A172 (cell line): ENCODE measurements at places on chromosomes 5 and 9.

DNA sequence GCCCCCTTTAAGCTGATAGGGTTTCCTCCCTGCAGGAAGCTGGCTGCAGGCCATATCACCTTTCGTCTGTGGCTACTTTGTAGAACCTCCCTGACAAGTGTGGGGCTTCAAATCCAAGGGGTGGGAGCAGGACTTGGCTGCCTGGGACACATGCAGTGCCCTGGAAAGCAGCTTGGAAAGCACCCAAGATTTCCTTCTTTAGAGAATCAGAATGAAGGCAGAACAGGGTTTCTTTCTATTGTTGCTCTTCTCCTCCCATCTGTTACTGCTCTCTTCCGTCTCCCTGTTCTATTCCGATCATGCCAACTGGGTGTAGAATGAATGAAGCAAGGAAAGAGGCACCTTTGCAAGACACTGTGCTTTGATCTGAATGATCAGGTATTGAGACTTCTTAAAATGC is 282.2 kb downstream of the MED10 start:
- no peak for DNase-seq

- DNase-seq: peak; percentile 22
These were observed 282.9 kb upstream of the MVB12B start for GRCh38 chr9:126043681-126044080.

DNA sequence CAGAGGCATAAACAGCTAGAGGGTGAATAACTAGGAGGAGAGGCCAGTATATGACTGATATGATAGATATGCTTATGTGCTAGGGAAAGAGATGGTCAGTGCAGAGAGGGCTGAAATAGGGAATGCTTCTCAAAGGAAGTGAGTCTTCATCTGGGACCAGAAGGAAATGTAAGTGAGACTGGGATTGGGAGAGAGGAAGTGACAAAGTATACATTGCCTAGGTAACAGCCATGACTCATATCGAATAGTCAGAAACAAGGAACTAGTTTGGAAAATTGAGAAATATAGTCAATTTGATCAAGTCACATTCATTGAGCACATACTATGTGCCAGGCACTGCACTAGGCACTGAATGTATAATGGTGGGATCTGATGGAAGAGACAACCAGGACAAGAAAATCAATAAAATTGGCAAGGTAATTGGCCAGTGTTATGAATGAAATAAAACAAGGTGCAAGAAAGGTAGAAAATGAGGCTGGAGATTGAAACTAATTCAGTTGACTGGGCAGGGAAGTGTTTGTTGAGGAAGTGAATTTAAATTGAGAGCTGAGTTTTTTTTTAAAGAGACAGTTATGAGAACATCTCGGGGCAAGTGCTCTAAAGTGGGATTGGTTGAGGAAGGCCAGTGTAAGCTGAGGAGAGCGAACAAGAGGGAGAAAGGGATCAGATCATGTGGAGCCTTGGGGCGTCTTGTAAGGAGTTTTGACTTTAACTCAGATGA is 4.3 kb downstream of the ERAP2 start:
- DNase-seq: peak; percentile 88

DNA sequence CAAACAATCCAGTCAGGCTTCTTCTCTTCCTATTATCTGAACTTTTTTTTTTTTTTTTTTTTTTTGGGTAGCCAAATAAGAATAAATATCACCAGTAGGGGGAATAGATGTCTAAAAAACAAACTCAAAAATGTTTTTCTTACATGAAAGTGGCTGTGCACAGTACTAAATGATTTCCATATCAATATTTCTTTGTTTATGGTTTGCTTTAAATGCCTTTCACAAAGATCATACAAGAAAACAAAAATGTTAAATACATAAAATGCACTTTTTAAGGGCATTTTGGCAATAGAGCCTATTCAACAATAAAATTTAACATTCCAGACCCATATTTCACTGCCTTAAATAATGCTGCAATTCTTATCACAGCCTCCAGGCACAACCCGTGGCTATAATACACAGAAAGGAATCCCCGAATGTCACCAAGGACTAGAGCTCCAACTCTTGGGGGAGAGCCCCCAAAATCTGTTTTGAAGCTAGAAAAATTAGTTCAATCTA is 91.1 kb upstream of the TBCA start:
- DNase-seq: no peak

DNA sequence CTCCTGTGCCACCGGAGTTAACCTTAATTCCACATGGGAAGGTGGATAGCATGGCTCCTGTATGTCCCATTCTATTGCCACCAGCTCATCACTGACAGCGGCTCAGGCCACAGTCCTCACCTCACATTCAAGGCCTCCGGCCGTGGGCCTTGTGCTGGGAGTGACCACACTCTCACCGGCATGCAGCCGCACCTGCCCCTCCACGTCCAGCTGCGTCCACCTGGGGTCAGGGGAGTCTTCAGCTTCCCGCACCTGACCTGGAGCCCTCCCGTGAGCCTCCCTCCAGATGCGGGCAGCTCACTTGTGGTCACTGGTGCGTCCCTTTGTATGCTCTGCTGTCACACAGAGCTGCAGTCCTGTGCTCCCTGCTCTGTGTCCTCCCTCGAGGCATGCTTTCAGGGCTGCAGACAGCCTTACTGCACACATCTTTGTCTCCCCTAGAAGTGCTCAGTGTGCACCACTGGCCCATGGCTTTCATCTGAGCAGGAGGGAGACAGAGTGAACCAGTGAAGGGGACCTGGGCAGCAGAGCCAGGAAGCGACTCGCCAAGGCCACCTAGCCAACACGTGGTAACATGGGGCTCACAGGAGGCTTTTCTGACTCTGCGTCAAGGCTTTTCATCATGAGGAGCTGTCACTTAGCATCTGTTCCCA is 210.1 kb downstream of the ERCC6L2 start:
- DNase-seq: no peak

DNA sequence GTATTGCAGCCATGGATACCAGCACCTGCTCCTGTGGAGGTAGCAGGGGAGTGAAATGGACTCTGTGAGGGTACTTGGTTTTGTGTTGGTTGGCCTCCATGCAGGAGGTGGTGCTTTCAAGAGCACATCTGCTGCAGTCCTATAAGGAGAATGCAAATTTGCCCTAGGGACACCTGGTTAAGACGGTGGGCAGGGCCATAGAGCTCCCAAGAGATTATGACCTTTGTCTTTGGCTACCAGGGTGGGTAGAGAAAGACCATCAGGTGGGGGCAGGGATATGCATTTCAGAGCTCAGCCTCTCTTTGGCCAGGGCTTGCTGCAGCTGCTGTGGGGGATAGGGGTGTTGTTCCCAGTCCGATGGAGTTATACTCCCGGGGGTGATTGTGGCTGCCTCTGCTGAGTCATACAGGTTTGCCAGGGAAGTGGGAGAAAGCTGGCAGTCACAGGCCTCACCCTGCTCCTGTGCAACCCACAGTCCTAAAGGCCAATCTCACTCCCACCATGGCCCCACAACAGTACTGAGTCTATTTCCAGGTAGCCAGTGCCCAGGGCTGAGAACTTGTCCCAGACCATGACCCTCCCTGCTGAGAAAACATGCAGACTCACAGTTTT is 14.0 kb upstream of the PDLIM4 start:
- DNase-seq: no peak

DNA sequence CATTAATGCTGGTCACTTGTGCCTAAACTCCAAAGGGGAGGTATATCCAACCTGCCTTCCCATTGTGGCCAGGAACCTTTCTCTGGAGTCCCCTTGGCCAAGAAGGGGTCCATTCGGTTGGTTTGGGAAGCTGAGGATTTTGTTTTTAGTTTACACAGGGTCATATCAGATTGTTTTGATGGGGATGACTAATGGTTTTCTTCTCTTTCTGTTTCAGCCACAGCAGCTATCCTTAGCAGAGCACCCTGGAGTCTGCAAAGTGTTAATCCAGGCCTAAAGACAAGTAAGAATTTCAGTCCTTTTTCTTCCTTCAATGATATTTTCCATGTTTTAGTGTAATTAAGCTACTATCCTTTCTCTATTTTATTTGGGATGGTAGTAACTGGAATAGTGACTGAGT is 127.8 kb upstream of the CCDC152 start:
- no peak for DNase-seq

- DNase-seq: no peak
These were observed 470.7 kb upstream of the BRINP1 start for GRCh38 chr9:119839888-119840287.

- DNase-seq: peak; percentile 28
These were observed 28.0 kb downstream of the TEX10 start for GRCh38 chr9:100324594-100325200.

GRCh38 chr5:151926188-151926587 is 1.5 kb upstream of the GLRA1 start:
- no peak for DNase-seq

DNA sequence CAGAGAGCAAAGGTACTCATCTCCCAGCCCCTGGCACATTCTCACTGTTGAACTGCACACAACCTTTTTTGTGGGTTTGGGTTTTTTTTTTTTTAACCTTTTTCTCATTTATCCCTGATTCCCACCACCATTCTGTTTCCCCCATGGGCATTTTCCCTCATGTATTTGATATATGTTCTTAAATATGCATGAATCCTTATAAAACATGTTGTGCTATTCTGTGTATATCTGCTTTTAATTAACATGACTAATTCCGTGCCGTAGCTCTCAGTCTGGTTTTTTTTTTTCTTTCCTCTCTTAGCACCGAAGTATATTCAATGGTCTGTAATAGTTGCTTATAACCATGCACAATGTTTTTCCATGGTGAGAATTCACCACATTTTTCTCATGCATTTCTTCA is 204.5 kb downstream of the RGS3 start:
- DNase-seq: no peak

- DNase-seq: no peak
These were observed 21.1 kb upstream of the SLC25A51 start for GRCh38 chr9:37925006-37925405.

GRCh38 chr5:34535944-34536623 is 120.0 kb upstream of the RAI14 start:
- DNase-seq: no peak

DNA sequence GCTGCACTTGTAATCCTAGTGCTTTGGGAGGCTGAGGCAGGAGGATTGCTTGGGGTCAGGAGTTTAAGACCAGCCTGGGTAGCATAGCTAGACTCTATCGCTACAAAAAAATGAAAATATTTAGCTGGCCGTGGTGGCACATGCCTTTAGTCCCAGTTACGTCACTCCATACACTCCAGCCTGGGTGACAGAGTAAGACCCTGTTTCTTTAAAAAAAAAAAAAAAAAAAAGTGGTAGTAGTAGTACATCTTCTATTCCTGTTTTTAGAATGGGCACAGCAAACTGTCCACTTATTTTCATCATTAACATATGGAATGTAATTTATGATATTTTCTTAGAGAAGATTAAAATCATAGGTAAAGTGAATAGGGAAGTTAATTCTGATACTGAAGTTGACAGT is 48.2 kb downstream of the TRIO start:
- no peak for DNase-seq

GRCh38 chr9:34994260-34994899 is 4.8 kb downstream of the DNAJB5 start:
- peak; percentile 70 for DNase-seq

GRCh38 chr9:113650207-113651131 is 186.9 kb downstream of the RGS3 start:
- DNase-seq: peak; percentile 66

GRCh38 chr9:93129286-93129685 is 4.8 kb downstream of the NINJ1 start:
- no peak for DNase-seq

GRCh38 chr5:72319976-72320752 is at the start of the genes MRPS27 and PTCD2:
Gene MRPS27 (minus strand): TSS chr5:72320240. CDS start chr5:72320221, 19 bp downstream.
Gene PTCD2 (plus strand): TSS chr5:72320373. CDS start chr5:72320383, 10 bp downstream.
- DNase-seq: peak; percentile 99

- no peak for DNase-seq
These were observed 75.1 kb upstream of the FSTL4 start for GRCh38 chr5:133687212-133688061.

DNA sequence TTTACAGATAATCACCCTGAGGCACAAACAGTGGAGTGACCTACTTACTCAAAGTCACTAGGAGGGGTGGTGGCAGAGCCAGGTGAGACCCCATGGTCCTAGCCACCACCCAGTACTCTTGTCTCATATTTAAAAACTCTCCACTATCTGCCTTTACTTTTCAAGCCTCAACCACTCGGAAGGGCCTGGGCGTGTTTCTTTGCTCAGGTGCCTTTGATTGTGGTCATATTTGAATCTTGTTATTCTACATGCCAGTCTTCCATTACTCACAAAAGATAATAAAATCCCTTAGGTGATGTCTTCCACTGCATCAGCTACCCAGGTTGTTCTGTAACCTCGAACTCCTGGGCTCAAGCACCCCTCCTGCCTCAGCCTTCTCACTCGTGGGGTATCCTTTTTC is 20.7 kb upstream of the TRIM36 start:
- DNase-seq: no peak

DNA sequence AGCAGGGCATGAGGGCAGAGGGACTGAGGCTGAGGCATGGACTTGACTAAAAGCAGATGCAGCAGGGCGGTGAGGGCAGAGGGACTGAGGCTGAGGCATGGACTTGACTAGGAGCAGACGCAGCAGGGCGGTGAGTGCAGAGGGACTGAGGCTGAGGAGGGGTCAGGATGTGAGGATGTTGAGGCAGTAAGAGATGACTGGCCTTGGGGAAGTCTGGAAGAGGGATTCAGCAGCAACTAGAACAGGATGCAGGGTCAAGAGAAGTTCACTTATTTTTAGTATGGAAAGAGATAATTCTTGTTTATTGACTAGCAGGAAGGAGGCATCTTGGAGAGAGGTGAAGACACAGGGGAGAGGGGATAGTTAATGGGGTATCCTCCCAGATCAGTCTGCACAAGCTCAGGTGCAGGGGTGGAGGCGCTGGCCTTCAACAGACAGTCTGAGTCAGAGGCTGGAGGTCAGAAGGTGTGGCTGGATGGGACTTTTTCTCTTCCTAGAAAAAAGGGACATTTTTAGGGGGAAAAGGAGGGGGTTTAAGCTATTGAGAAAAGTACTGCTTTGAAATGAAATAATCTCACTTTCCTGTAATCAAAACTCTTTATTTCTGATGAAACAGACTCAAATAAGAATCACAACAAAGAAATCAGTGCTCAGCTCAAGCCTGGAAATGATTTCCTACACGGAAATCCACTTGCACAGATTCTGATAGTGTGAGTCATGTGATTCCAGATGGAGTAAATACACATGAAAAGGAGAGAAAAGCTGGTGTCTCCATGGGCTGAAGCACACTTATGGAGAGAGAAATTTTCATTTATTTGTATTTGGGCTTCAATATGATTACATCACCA is 130.9 kb downstream of the PALM2AKAP2 start:
- peak; percentile 74 for DNase-seq

- DNase-seq: peak; percentile 38
These were observed 82.4 kb downstream of the FOXD1 start for GRCh38 chr5:73365990-73366667.

DNA sequence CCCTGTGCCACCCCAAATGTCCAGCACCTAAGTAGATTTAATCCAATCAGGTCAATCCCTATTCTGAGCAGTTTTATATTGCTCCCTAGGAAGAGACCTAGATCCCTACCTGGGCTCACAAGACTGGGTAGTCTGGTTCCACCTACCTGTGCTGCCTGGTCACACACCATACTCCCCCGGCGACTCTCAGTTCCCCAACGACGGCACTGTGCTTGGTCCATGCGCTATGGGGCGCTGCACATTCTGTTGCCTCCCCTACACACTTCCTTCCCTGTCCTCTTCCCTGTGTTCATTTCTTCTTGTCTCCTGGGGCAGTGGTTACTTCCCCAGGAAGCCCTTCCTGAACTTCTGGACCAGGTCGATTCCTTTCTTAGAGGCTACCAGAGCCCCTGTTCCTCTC is 109.9 kb upstream of the IL12B start:
- DNase-seq: no peak
